ENCODE measurements at places on chromosomes 6 and 20.

DNA sequence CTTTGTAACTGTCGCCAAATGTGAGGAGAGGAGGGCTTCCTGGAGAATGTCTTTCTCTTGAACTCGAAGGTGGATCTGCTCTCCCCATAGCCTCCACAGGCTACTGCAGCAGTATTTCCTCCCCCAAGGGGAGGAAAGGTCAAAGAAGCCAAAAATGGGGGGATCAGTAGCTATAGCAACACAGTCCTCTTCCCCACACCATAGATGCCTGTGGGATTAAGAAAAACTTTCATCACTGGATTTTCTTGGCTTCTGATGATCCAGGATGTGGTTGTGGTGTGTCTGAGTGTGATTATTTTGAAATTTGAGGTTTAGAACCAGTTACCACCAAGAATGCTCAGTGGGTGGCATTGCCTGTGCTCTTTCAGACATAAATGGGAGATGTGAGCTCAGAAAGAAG is 140.1 kb upstream of the SPACA1 start:
- DNase-seq, result peak; percentile 88

GRCh38 chr20:32189691-32190615 is 17.6 kb downstream of the PLAGL2 start:
- DNase-seq, result no peak

DNA sequence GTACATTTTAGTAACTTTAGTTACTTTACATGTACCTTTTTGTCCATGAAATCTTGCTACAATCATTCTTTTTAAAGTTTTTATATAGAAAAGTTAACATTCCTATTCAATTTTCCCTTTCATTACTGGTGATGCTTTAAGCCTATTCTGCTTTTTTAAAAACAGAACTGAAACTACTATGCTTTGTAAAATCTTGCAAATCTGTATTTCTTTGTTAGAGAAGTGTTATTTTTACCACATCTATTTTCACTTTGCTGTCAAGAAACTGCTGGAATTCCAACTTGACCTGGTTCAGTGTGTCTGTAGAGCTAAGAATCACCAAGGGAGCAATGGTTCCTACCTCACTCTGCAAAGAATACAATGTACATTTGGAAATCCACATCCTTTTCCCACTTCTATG is 21.8 kb upstream of the SAMD5 start:
- DNase-seq, result no peak

DNA sequence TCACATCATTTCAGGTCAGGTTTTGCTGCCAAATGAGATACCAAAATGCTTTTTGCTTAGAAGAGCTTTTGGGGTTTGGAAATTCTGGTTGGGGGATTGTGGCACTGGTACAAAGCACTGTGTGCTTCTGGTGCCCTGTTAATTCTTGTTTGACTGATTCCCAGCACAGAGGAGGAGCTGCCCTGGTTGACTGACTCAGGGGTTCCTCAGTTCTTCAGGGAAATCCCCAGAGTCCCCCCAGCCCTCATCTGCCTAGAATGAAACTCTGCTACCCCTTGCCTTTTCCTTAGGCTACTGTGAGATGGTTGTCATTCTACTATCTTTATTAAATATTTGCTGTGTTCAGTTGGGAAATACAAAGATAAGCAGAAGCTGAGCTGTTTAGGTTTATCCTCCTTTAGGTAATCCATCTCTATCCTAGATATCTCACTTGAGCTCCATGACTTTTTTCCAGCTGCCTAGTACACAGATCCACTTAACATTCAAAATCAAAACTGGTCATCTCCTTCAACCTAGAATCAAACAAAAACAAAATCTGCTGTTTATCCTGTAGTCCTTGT is 24.9 kb upstream of the TSPYL1 start:
- no peak for DNase-seq

DNA sequence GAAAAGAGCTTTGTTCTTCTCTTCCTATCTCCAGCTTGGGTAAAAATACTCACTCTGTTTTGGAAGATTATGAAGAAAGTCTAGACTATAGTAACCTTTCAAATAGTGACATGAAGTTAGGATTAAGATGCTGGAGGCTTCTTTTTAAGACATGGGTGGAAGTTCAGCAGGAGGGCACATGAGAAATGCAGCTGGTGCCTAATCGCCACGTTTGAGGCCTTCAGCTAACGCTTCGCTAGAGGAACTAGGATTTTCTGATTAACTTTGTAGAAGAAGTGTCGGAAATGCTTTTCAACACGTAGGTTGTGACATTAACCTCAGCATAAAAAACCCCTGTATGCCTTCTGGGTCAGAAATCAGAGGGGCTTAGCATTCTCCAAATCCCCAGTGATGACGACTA is 348.1 kb upstream of the MAP3K7 start:
- no peak for DNase-seq

DNA sequence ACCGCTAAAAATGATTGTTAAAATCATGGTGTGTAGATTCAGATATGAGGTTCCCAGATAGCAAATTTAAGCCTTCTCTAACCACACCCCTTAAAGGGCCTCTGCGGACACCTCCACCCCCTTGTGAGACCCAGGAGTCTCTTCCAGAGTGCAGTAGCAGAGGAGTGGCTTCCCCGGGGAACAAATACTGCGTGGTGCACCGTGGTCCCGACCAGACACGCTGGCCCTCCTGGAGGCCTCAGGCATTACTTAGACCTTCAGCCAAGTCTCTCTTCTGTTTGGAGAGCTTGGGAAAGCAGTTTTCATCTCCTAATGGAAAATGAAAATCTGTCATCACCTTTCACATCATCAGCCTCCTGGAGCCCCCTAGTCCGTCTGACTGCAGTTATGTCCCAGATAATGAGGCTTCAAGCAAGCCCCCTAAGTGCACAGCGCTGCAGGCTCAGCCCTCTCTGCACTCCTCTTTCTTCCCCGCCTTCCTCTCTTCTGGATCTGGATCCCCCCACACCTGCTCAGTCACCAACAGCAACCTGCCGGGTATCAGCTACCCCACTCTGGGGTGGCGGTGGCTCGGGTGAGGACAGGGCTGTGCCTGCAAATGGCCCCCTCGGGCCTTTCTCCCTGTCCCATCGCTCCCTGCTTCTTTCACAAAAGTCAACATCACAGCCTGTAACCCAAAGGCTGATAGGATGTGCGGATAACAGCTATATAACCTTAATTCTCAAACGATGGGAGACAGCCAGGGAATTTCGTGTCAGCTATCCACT is 58.8 kb upstream of the TAGAP start:
- no peak for DNase-seq

- no peak for DNase-seq
These were observed 27.4 kb downstream of the COL11A2 start for GRCh38 chr6:33164665-33165373.

DNA sequence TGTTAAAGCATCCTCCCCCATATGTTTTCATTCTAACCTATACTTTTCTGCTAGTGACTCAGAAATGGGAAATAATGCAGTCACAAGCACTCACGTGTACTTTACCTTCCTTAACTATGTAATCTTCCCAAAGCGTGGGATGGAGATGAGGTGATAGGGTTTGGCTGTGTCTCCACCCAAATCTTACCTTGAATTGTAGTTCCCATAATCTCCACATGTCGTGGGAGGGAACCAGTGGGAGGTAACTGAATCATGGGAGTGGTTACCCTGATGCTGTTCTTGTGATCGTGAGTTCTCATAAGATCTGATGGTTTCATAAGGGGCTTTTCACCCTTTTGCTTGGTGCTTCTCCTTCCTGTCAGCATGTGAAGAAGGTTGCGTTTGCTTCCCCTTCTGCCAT is 35.4 kb downstream of the AGPAT4 start:
- no peak for DNase-seq

GRCh38 chr6:73665686-73666319 is 12.0 kb upstream of the SLC17A5 start:
- DNase-seq, result no peak

- DNase-seq, result peak; percentile 92
These were observed 106.6 kb downstream of the TRIM27 start for GRCh38 chr6:28816909-28817807.

- DNase-seq, result no peak
These were observed 70.8 kb downstream of the TPD52L1 start for GRCh38 chr6:125224231-125224861.

DNA sequence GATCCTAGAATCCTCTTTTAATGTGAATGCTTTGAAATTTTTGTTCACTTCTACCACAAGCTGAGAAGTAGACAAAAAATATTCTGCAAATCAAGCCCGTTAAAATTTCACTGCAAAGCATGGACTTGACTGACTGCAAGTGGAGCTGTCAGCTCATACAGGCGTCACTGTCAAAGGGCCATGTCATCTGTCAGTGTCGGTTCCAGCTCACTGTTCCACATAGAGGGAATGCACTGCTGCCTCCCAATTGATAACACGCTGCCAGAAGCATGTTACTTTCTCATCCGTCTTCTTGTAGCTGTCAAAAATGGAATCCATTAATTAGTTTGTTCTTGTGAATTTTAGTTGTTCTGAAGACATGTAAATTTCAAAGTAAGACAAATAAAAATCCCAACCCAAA is 50.4 kb upstream of the FBXL4 start:
- DNase-seq, result no peak

- no peak for DNase-seq
These were observed 62.4 kb downstream of the TFAP2C start for GRCh38 chr20:56691325-56691998.

DNA sequence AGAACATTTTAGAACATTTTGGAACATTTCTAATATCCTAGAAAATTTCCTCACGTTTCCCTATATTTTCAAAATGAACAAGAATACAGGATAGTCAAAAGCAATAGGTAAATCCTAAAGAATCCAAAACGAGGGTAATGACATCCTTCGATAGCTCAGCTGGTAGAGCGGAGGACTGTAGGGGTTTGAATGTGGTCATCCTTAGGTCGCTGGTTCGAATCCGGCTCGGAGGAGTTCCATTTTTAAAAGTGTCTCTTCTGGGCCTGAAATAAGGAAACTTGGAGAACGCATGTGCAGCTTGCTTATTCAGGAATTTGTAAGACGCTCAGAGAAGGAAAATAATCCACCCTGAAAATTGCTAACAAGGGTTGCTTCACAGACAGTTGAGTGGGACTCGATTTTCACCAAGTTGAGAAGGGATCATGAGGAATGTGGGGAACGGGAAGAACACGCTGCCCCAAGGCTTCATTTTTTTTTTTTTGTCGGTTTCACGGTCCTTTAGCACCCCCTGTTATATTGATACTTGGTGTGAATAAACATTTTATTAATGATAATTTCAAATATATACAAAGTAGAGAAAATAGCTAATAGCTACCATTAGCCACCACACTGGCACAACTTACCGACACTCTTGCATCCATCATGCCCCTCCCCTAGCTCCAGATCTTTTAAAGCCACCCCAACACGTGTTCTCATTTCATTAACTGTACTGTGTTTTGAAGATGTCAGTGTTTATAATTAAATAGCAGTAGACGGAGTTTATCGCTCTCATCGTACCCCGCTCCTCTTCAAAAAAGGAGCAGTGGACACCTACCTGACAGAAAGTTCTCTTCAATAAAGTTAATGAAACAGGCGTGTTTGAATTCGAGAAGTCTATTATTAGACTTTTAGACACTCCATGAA is 1.8 kb upstream of the ABT1 start:
- peak; percentile 60 for DNase-seq

DNA sequence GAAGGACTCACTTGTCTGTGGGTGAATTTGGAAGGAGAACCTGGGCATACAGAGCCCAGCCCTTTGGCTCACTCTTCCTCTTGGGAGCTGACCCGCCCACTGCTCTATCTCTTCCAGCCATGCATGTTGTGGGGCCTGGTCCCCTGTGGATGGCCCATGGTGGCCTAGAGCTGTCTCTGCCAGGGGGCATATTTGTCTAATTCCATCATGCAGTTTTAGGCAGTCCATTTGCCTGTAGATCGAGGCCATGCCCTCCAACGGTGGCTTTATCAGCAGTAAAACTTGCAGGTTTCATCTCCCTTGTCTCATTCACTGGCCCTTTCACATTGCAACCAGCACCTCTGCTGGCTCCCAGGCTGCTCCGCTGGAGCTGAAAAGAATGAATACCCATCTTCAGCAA is 12.9 kb upstream of the EZR start:
- DNase-seq, result no peak

DNA sequence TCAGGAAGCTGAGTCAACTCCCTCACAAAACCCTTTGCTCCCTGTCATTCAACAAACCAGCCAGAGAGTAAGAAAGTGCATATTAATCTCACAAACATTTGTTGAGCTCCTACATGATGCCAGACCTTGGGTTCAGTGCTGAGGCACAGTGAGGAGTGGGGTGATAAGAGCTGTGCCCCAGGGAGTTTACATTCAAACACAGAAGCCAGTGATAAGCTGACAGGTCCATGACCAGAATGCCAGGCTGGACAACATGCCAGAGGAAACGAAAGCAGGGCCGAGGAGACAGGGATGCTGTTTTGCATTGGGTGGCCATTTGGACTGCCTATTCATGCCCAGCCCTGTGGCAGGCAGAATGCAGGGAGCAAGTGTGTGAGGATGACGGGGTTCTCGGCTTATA is 76.7 kb downstream of the LRFN2 start:
- no peak for DNase-seq

GRCh38 chr20:53503517-53503919 is 90.1 kb downstream of the ZNF217 start:
- no peak for DNase-seq

- peak; percentile 76 for DNase-seq
These were observed 67.6 kb upstream of the BTBD3 start for GRCh38 chr20:11849976-11850670.

All from NB4 (cell line).